ENCODE measurements at places on chromosomes 6 and 20. TPM values are rescaled to one million over a fixed set of nuclear protein-coding genes. Genes with fewer than 3 reads are reported as not detected.

- peak; percentile 73 for DNase-seq
- peaks cover 18% of the 10 kb centered on the region for H3K4me1 ChIP-seq
- peak overlapping the region; percentile 21 for H3K4me3 ChIP-seq
- H3K27ac ChIP-seq = no peak overlapping the region
Observed at GRCh38 chr20:52105442-52106422, 85.8 kb downstream of the ZFP64 start.

DNA sequence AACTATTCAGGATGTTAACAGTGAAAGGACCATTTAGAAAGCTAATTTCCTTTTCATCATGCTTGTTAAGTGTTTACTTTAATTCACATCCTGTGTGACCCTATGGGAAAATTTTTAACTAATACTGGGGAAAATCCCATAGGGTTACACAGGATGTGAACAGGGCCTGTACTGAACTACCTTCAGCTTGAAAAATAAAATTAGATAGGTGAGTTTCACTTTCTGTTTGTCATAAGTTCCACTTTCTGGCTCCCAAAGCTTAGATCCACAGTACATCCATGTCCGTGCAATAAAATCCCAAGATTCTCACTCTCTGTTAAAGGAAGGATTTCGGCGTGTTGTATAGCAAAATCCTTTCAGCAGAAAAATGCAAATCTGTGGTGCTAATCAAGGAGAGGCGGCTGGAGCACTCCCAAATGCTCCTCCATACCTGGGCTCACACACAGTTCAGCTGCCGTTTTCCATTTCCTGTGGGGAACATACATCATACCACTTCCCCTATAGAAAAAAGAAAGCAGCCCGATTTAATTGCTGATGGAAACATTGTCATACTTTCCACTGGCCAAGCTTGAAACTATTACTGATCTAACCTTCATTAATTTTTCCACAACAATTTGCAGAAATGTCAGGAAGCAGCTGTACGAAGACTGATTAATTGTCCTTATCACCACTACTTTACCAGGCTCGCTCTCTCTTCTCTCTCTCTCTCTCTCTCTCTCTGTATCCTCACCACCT is 125.2 kb downstream of the HIVEP2 start:
- H3K27ac ChIP-seq = peak overlapping the region; percentile 96
- peak; percentile 70 for DNase-seq
- peaks cover 44% of the 10 kb centered on the region for H3K36me3 ChIP-seq

DNA sequence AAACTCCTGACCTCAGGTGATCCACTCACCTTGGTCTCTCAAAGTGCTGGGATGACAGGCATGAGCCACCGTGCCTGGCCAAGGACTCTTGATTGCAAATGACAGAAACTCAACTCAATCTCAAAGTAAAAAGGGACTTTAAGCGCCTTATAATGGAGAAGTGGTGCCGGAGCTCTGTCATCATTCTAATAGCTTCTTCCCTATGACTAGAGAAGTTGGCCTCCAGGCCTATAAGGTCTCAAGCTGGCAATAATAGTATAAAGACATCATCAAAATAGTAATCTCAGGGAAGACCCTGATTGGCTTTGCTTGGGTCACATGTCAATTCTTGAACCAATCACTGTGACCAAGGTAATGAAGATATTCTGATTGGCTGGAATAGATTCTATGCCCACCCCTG is 8.5 kb upstream of the KIAA1755 start:
- no peak for DNase-seq
- H3K4me1 ChIP-seq = no peaks in the 10 kb centered on the region
- H3K36me3 ChIP-seq = no peaks in the 10 kb centered on the region
- no peak overlapping the region for H3K4me3 ChIP-seq
- peaks cover 36% of the 10 kb centered on the region for H3K27me3 ChIP-seq

- H3K27me3 ChIP-seq = no peaks in the 10 kb centered on the region
- DNase-seq = no peak
- H3K36me3 ChIP-seq = no peaks in the 10 kb centered on the region
- no peak overlapping the region for H3K4me3 ChIP-seq
- peaks cover 21% of the 10 kb centered on the region for H3K4me1 ChIP-seq
Observed at GRCh38 chr6:25384967-25385366, 105.8 kb downstream of the CARMIL1 start.

- no peak for DNase-seq
- H3K27ac ChIP-seq = no peak overlapping the region
- no peak overlapping the region for H3K4me3 ChIP-seq
- peaks cover 20% of the 10 kb centered on the region for H3K36me3 ChIP-seq
- no peaks in the 10 kb centered on the region for H3K27me3 ChIP-seq
Observed at GRCh38 chr6:4910037-4910760, 93.6 kb downstream of the RPP40 start.

PTPN1 gene
- total RNA-seq = 92.8 TPM

CCDC28A gene
- total RNA-seq = 14.8 TPM

RPL10A gene
- 1,952 TPM for total RNA-seq
